ENCODE measurements at places on chromosomes 5 and 9.

DNA sequence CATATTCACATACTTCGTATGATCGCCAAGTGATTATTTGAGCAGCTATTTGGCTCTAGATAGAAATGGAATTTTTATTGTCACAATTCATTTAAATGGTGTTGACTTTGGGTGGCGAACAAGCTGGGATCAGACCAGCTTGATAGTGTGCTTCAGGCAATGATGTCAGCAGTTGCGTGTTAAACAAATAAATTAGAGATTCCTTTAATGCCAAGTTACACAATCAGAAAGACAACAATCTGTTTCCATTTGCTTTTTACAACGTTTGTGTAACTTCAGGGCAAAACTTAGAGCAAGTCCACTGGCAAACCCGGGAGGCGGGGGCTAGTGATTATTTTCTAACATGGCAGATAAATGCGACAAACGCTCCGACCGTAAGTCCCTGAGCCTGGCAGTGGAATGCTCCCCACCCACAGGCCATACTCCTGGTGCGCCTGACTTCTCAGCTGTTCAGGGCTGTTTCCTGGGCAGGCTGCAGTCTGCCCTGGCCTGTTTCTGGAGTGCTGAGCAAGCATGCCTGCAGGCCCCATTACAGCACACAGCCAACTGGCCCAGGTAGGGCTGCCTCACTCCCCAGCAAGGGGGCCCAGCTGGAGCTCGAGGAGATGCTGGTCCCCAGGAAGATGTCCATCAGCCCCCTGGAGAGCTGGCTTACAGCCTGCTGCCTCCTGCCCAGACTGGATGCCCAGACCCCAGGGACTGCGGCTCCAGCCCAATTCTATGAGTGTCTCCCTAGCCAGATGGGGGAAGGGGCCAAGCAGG lies 88.7 kb downstream of the BASP1 start:
- DNase-seq = no peak

DNA sequence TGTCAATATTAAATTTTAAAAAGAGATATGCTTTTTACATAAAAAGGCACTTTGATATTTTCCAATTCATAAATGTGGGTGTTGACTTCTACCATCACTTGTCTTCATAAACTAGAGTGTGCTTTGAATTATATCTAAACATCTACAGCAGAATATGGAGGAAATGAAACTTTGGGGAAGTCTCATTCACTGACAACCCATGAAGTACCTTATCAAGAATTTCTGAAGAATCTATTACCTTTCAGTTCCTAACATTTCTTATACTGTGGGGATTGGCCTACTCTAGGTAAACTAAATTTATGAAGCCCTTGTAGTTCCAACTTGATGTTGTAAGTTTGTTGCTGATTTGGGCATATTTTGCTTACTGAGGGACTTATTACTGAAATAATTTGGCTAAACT lies 81.9 kb downstream of the EMB start:
- no peak for DNase-seq

DNA sequence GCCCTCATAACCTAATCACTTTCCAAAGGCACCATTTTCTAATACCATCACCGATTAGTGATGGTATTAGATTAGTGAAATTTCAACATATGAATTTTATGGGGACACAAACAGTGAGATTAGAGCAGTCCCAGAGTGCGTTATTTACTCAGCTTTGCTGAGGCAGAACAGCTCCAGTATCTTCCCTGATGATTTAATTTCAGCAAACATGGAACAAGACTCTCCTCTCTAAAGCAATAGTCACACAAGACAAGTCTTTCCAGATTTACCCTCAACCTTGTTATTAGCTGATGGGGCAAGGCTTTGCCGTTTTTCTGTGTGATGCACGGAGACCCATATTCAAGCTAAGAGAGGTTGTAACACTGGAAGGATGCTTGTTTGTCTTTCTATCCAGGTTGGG lies 333.4 kb downstream of the FBXL7 start:
- DNase-seq = no peak

DNA sequence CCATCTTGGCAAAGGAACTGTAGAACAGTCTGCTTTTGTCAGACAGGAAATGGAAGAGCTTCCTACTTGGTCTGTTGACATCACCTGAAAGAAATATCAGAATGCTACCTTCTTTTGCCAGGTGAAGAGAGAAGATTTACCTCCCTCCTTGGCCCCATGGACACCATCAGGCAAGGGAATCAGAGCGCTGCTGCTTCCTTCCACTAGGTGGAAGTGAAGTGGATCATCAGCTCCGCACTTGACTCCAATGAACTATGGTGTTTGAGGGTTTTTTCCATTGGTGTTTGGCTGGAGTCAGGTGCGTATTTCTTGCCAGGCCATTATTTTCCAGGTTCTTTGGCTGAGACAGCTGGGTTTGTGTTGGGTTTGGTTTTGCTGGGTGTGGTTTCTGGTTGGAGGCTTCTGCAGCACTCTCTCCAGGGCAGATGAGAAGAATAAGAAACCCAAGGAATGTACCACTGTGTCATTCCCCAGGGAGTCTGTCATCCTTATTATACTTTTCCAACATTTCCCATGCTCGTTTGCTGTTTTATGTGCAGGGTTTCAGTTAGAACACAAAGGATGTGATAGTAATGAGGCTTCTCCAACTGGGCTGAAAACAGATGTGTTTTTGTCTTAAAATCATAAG lies 12.4 kb downstream of the SPATA31E1 start:
- DNase-seq = no peak

GRCh38 chr9:71704796-71705195 lies 63.5 kb downstream of the CEMIP2 start:
- DNase-seq = no peak
